ENCODE measurements at places on chromosomes 16 and 17.

- DNase-seq, result no peak
Measured at GRCh38 chr17:17071531-17072360, 29.5 kb downstream of the MPRIP start.

DNA sequence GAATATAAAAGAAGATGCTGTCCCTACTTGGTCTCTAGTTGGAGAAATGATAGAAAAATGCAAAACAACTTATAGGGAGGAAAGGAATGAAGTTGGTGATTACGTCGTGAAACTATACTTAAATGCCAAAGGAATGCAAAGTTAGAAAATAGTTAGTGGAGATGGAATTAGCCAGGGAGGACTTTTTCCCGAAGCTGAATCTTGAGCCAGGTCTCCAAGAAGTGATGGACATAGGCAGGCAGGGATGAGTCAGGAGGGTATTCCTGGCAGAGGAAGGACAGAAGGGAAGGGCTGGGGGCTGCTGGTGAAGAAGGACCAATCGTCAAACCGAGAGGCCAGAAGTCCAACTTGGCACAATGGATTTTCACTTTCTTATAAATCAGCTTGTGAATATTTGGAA lies 1.8 kb downstream of the SNTB2 start:
- no peak for DNase-seq

DNA sequence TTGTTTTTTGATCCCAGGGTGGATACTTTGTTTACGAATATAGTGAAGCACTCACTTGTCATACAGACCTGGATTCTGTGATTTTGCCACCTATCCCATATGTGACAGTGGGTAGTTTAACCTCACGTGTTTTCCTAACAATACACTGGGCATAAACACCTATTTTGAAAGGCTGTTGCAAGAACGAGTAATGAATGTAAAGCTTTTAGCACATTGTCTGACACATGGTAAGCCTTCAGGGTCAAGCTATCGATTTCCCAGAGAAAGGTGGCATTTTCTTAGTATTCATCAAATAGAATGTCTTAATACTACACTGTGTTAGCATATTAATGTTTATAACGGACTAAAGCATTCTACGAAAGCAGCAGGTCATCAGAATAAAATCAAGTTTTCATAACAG lies 1.9 kb downstream of the CHTF8 start:
- DNase-seq, result no peak

- DNase-seq, result no peak
Measured at GRCh38 chr17:58268326-58268725, 12.4 kb downstream of the MPO start.

DNA sequence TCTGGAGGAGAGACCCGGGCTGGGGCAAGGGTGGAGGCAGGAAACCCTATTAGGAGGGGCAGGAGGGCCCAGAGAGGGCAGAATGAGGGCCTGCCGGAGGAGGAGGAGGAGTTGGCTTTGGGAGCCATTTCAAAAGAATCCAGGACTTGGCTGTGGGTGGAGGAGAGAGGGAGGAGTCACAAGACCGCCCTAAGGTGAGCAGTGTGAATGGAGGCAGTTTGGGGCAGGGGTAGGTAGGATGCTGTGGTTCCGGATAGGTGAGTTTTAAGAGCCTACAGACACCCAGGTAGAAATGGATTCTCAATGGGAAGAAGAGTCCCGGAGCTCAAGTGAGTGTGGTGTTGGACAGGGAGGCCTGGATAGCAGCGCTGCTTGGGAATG lies 80.3 kb downstream of the ARHGAP23 start:
- no peak for DNase-seq

GRCh38 chr16:80608946-80609345 lies 68.2 kb downstream of the DYNLRB2 start:
- DNase-seq, result no peak

- DNase-seq, result no peak
Measured at GRCh38 chr17:46061435-46061834, 62.4 kb downstream of the STH start.

DNA sequence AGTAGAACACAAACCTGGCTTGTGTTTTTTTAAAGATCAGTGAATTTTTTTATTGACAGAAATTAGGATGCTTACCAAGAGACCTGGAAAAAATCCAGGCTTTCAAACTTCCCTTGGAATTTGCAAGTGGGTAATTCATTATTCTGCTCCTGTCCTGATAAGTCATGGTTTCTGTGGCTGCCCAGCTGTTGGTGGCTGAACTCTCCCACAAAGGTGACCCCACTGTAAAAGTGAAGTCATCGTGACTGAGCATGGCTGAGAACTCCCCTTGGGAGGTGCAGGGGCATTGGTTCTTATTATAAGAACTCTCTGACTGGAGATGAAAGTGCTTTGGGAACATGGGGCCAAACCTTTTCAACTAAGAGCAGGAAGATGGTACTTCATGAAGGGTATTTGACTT lies 46.6 kb upstream of the TANC2 start:
- no peak for DNase-seq

GRCh38 chr17:15250135-15250860 lies 14.8 kb downstream of the PMP22 start:
- peak; percentile 42 for DNase-seq

GRCh38 chr17:19369846-19370492 lies 7.4 kb upstream of the B9D1 start:
- no peak for DNase-seq

GRCh38 chr17:41544491-41544892 lies 16.4 kb upstream of the KRT19 start:
- no peak for DNase-seq

- DNase-seq, result no peak
Measured at GRCh38 chr17:39804839-39805238, 59.3 kb downstream of the IKZF3 start.

DNA sequence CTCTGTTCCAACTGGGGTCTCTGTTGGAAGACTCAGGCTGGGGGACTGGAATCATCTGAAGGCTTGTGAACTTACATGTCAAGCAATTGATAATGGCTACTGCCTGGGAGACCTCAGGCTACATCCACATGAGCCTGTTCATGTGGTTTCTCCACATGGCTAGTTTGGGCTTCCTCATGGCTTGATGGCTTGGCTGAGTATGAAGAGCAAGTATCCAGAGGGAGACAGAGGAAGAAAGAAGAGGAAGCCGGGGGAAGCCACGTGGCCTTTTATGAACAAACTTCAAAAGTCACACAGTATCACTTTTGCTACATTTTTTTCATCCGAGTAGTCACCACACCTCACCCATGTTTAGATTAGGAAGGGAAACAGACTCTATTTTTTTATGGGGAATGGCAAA lies 158.9 kb downstream of the TRIM37 start:
- no peak for DNase-seq

GRCh38 chr16:58402796-58403195 lies 10.5 kb downstream of the GINS3 start:
- DNase-seq, result no peak

- DNase-seq, result no peak
Measured at GRCh38 chr16:68524069-68524820, 14.8 kb upstream of the ZFP90 start.

DNA sequence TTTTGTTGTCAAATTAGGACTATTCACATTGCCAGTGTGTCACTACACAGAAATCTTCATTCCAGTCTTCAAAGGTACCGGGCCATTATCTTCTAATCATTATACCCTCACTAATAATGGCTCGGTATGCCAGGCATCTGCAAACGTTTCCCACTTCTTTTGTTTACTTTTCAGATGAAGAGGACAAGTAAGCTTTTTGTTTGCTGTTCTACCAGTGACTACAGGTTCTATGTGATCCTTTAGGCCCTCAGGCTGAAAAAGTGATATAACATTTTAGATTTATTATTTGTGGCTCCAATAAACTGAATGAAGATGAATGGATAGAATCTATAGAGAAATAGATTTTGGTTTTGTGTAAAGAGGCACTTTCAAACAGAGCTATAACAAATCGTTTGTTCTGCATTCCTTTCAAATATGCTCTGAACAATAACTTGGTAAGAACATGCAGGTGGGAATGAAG lies 403 bp upstream of the KRTAP3-1 start:
- DNase-seq, result no peak

DNA sequence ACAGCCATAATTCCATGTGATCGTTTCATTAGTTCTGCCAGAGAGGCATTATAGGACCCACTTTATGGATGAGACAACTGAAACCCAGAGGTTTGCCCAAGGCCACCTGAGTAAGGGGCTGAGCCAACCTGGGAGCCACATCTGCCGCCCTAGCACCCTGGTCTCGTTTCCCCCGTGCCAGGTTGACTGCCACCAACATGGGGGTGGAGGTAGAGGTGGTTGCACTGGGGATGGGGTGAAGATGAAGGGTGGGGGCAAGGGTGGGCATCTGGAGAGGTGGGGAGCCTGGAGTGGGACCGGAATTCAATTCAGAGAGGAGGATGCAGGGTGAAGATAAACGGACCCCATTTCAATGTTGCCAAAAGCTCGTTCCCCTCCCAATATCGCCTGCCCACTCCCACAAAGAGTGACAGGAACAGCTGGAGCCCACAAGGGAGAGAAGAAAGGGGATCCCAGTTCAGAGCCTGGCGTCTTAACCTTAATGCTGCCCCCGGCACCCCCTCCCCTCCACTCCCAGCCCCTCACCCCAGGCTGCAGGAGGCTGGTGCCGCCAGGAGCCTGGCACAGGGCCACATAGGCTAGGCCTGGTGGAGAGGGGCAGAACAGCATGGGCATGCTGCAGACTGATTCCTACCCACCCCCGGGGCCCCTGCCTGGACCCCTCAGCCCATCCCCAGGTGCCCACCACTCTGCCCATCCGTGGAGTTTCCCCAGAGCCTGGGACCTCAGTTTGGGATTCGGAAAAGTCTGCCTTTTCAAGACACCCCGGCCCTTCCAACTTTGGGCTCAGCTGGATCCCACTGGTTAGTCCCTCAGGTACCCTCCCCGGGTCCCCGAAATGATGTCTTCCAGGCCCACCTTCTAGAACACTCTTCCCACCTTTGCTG lies 29.6 kb downstream of the NGFR start:
- no peak for DNase-seq
